Thyroid gland (tissue), 4 donors: ENCODE measurements at places on chromosomes 1 and 21. TPM values are rescaled to one million over a fixed set of nuclear protein-coding genes. Genes with fewer than 3 reads are reported as not detected.

CFAP141 gene
- not detected for total RNA-seq

DNA sequence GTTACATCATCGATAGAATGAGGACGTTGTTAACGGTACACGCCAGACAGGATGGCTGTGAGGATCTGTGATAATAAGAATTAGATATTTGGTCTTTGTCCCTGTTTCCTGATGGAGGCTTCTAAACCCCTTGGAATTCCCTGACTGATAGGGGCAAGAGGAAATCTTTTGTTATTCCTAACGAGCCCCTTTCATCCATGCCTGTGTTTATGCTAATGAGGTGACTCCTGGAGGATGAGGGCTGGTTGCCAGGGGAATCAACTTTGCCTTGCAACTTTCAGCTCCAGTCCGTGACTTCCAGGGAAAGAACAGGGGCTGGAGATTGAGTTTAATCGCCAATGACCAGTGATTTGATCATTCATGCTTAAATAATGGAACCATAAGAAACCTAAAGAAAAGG, 39.3 kb upstream of the NLRP3 start:
- DNase-seq = no peak

- DNase-seq = no peak
Observed at GRCh38 chr1:244236101-244236500, 185.0 kb downstream of the ZBTB18 start.

RIMKLA gene
- 0.67 TPM for total RNA-seq

RNF186 gene
- not detected for total RNA-seq

CLIC6 gene
- total RNA-seq = 11.0 TPM

DNA sequence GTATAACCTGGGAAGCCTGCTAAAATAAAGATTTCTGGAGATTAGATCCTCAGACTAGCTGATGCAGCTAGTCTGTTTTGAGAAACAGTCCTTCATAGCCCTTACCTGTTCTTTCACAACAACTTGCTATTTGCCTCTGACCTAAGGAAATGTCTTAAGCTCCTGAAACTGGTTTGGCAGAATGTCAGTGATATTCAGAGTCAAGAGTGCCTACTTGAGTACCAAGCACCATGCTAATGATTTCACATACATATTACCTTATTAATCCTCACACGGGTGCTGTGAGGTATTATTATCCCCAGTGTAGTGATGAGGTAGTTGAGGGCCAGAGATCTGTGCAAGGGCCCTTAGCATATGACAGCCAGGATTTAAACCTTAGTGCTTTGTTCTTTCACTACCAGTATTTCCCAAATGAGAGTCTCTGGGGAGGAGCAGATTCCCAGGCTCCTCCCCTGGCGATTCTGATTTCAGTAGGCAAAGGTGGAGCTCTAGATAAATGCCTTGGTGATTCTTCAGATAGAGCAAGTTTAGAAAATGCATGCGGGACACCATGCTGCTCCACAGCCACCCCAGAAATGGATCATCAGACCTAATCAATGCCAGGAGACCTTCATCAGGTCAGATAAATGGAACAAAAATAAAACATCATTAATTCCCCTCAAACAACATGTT, 47.4 kb upstream of the WNT2B start:
- peak; percentile 54 for DNase-seq

- no peak for DNase-seq
Observed at GRCh38 chr1:4214826-4215225, 314.8 kb upstream of the C1orf174 start.

- DNase-seq = no peak
Observed at GRCh38 chr1:165734906-165735305, 33.8 kb downstream of the TMCO1 start.

RGS16 gene
- 22.2 TPM for total RNA-seq

DNA sequence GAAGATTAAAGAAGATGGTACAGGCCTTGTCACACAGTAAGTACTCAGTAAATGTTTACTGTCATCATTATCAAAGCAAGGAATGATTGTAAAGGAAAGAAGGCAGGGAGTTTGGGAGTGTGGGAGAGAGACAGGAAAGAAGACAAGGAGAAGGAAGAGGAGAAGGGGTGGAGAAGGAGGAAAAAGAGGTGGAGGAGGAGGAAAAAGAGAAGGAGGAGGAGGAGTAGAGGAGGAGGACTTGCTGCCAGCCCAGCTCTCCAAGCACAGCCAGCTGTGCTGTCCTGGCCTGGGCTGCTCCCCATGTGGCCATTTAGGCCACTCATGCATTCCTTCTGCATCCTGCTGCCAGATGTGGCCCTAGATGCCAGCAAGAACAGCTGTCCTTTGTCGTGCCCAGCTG, 7.5 kb upstream of the DISP3 start:
- DNase-seq = no peak

TMEM82 gene
- total RNA-seq = not detected

CAMK2N1 gene
- 7.7 TPM for total RNA-seq

C1orf226 gene
- total RNA-seq = 4.0 TPM

DNA sequence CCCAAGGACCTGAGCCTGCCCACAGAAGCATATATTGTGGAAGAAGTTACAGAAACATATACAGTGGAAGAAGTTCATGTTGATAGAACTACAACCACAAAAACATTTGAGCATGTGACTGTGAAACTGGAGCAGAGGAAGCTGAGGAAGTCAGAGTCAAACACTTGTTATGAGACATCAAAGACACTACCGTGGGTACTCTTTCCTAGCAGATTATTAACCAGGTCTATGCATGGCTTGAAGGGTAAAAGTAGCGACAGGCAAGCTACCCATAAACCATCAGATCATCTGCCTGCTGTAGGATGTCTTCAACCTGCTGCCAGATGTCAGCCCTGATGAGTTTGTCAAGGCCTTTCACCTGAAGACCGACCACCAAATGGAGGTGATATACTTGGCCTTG, 35.8 kb downstream of the IVNS1ABP start:
- DNase-seq = no peak

DNA sequence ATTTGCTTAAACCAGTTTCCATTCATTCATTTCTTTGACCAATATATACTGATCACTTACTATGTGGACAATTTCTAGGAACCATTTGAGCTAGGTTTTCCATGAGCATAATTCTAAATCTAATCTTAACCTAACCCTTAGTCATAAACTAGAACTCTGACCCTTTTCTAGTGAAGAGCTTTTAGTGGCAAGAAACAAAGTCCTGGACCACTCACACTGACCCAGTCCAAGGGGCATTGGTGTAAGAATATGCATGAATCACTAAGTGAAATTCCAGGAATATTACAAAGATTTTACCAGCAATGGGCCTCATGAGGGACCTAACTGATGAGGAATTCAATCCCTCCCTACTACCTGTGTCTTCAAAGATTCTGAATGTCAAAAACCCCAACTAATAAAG, 40.6 kb upstream of the SLC2A1 start:
- DNase-seq = no peak

- DNase-seq = no peak
Observed at GRCh38 chr1:178397678-178398077, 99.1 kb downstream of the CLEC20A start.

DNA sequence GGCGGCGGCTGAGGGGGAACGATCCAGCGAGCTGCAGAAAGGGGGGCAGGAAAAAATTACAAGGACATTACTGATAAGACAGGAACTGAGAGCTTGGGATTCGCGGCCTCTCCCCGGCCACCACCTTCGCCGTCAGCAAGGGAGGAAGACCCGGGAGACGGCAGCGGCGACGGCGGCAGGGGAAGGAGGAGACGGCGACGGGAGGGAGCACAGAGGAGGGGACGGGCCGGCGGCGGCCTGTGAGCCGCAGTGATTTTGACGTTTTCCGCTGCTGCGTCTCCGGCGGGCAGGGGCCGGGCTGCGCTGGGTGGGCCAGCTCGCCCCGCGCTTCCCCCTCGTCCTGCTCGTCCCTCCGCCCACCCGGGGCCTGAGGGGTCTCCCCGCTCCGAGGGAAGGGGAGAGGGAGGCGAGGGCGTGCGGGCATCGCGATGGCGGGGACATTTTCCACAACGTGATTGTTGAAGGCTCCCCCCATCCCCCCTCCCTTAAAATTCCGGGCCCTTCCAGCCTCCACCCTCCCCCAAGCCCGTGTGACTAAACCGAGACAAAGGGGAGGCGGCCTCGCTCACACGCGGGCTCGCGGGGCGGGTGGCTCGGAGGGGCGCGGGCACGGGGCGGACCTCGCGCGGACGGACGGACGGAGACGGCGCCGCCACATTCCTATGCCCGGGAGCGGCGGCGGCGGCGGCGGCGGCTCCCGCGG, 407 bp downstream of the CAMSAP2 start:
- DNase-seq = peak; percentile 90

- peak; percentile 32 for DNase-seq
Observed at GRCh38 chr1:4494558-4494957, 159.9 kb upstream of the AJAP1 start.

- no peak for DNase-seq
Observed at GRCh38 chr1:32736812-32737791, 34.5 kb upstream of the SYNC start.

DNA sequence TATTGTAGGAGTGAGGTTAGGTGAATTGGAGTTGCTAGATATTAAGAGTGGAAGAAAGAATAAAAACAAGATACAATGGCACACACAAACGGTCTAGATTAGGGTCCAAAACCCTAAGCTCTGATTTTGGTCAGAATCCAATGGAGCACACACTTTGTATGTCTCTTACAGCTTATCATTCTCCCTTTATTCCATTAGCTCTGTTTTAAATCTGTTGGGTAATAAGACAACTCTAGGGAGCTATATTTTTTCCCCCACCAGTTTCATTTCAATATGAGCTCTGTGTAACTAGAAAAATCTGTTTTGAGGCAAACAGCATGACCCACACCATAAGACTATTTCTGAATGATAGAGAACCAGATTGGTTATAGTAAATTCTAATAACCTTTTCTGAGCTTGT, 465.6 kb downstream of the ADGRL2 start:
- DNase-seq = no peak

GON4L gene
- 47.9 TPM for total RNA-seq

DNA sequence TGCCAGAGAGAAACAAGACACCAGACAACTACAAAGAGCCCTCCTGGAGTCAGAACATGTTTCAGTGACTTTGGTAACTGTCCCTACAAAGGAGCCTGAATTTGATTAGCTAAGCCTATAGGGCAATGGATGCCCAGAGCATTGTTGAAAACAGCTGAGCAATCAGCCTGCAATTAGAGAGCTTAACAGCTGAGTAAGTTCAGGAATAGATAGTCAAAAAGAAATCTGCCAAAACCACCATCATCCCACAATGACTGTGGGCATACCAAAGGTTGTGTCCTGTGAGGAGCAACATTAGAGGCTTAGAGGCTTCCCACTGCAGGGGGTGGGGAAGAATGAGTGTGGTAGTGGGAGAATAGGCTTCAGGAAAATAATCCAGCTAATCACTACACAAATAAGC, 32.1 kb downstream of the SH3BP5L start:
- DNase-seq = no peak

ZNF593OS gene
- total RNA-seq = 0.33 TPM

GRCh38 chr1:214717351-214717750, 114.4 kb downstream of the CENPF start:
- DNase-seq = peak; percentile 13

BGLAP gene
- 1.3 TPM for total RNA-seq

CTSS gene
- total RNA-seq = 26.2 TPM

CFH gene
- 422 TPM for total RNA-seq

- no peak for DNase-seq
Observed at GRCh38 chr1:11214698-11215380, 25.7 kb downstream of the ANGPTL7 start.

GPR3 gene
- total RNA-seq = 0.79 TPM

GRCh38 chr1:168408539-168408865, 127.8 kb downstream of the TBX19 start:
- no peak for DNase-seq

- DNase-seq = no peak
Observed at GRCh38 chr1:20105856-20106255, 13.5 kb downstream of the PLA2G2D start.

DNA sequence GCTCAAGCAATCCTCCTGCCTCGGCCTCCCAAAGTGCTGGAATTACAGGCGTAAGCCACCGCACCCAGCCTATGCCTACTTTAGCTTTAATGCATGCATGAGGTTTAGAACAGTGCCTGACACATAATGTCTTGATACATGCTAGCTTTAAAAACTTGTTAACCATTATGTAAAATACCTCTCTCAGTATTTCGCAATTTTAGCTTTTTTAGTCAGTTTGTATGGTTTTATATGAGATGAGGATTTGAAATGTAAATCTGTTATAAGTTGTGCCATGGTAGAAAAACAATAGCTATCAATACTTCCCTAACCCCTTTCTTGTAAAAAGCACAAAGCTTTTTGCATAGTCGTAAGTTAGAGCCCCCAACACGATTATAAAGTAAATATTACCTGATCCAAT, 4.7 kb upstream of the AKNAD1 start:
- DNase-seq = no peak

- DNase-seq = no peak
Observed at GRCh38 chr1:51009381-51009780, 39.3 kb downstream of the CDKN2C start.

DNA sequence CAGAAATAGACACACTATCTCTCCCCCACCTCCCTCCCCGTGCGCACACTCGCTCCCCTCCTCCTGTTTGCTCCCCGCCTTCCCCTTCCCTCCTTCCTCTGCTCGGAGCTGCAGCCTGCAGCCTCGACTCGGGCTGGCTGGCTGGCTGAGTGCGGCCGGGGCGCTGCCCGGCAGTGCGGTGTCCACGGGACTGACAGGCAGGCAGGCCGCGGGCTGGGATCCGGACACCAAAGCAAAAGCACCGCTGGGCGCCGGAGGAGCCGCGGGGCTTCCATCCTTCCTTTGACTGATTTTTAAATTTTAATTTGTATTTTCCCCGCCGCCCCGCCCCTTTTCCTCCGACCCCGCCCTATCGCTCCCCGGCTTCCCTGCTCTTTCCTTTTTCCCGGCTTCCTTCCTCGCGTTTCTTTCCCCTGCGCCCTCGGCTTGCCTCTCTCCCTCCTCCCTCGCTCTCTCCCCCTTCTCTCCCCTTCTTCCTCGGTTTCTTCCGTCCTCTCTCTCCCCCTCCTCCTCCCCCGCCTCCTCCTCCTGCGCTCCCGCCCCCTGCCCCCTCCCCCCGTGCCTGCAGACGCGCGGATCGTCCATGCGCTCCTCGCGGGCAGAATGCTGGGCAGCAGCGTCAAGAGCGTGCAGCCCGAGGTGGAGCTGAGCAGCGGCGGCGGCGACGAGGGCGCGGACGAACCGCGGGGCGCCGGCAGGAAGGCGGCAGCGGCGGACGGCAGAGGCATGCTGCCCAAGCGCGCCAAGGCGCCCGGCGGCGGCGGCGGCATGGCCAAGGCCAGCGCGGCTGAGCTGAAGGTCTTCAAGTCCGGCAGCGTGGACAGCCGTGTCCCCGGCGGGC, 109.4 kb downstream of the NAV1 start:
- peak; percentile 77 for DNase-seq

DNA sequence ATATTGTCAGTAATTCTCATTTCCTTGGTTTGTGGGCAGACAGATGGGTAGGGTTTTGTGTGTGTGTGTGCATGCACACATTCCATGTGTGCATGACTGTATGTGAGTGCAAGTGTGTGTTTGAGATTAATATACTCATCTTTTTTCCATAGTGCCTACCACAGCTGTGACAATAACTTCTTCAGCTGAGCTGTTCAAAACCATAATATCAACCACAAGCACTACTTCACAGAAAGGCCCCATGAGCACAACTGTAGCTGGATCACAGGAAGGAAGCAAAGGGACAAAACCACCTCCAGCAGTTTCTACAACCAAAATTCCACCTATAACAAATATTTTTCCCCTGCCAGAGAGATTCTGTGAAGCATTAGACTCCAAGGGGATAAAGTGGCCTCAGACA, 149.3 kb downstream of the ADGRL2 start:
- no peak for DNase-seq
